ENCODE measurements at places on chromosomes 1 and 21.

DNA sequence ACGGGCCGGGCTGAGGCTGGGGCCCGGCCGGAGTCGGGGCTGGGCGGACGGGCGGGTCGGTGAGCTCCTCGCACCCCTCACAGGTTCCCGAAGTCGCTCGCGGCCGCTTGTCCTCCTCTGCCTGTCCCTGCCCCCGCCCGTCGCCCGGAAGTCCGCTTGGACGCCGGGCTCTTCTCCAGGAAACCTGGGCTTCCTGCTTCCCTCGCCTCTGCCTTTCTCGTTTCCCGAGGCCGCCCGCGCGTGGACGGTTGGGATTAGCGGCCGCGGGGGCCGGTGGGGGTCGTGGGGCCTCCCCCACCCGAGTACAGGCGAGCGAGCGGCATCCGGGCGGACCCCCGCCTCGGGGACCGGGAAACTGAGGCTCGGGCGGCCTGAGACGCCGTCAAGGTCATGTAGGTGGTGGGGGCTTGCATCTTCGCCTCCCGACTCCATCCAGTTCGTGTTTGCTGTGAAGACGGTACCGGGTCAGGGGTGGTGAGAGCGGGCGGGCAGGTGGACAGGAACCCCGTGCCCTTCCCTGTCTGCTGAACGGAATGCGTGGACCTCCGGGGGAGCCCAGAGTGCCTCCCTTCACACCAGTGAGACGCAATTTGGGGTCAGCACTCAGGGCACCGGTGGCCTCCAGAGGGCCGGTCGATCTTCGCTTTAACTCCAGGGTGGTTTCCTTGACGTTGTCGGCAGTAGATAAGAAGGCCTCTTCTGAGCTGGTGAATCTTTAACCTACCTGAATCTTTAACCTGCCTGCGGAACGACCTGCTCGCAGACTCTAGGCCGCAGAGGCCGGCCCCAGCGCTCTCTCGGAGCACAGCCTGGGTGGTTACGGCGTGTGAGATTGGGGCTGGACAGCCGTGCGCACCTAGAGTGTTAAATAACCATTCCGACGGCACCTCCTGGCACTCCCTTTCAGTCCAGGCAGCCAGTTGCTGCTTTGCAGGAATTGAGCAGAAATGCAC, 686 bp downstream of the ARF1 start:
- no peak for DNase-seq

GRCh38 chr1:197144570-197145325, 1.7 kb downstream of the ASPM start:
- DNase-seq: no peak

DNA sequence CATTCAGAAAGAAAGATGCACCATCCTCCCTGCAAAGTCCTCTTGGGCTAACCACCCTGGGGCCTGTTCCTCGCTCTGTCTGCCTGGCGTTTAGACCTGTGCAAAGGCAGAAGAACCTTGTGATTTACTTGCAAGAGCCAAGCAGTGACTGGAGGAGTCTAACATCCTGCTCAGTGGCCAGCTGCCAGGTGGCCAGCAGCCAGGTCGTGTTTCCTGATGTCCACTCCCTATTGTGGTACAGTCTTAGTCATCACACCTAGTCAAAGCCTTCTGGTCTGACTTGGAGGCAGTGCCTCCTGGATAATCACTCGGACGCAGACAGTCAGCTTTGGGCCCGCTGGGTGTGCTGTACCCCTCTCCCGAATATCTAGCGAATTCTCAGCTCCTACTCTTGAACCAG, 118.1 kb downstream of the PGBD5 start:
- DNase-seq: peak; percentile 34

GRCh38 chr1:66197785-66198184, 336.2 kb upstream of the SGIP1 start:
- DNase-seq: no peak

GRCh38 chr1:202656951-202657646, 53.2 kb downstream of the SYT2 start:
- DNase-seq: no peak

DNA sequence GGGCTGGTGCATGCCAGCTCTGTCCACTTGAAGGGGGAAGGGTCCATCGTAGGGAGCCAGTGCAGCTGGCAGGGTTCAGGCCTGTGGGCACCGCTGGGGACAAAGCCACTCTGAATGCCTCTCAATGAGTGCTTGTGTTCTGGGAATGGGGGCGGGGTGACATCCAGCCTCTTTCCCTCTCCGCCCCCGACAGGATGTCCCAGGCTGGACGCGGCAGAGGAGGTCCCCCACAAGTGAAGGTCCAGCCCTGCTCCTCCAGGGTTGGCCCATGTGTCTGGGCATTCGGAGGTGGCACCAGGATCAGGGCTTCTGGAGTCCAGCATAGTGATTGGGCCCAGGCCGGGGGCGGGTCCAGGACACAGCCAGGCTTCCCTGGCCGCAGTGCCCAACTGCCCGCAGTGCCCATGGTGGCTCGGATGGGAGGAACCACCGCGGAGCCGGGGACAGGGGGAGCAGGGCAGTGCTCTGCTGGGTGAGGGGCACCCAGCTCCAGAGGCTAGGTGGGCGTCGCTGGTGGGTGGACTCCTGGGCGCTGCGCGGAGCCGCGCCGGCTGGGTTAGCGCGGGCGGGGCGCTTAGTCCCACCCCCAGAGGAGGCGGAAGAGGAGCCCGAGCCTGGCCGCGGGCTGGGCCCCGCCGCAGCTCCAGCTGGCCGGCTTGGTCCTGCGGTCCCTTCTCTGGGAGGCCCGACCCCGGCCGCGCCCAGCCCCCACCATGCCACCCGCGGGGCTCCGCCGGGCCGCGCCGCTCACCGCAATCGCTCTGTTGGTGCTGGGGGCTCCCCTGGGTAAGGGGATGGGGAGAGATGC, at the start of gene SHISA4:
SHISA4 (plus strand) TSS at position 617 of the 808 bp plus-strand sequence; CDS start at position 714, 97 bp downstream.
- no peak for DNase-seq

DNA sequence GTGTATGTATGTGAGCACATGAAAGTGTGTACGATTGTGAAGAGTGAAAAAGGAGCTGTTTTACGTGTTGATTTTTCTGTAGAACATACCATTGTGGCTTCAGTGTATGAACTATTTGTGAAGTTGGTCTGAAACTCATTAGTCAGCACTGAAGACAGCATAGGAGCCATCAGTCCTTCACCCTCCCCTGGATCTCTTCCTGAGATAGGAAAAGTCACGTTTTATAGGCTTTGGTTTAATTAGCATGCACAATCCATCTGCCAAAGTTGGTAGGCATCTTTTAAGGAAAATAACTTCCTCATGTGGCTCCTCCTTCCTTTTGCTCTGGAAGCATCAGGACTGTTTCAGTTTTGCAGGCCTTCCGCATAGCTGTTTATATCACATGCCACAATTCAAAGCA, 1.4 kb upstream of the RABIF start:
- DNase-seq: no peak

DNA sequence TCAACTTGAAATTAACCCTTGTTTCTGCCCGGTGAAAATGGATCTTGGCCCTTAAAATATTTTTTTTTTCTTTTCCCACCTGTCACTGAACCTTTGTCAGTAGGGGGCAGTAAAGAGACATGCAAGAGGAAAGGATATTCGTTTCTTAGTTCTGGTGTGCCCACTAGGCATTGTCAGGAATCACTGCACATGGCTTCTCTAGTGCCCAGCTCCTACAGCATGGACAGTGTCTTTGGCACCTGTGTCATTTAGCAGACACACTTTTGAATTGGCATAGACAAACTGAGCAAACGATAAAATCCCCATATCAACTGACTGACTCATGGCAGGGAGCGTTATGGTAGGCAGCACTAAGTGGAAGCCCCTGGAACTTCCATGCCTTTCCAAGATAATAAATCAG, 1048.1 kb downstream of the BRINP3 start:
- peak; percentile 24 for DNase-seq

- DNase-seq: no peak
Observed at GRCh38 chr1:15344800-15345704, 64.6 kb upstream of the EFHD2 start.

- no peak for DNase-seq
Observed at GRCh38 chr1:19684677-19685076, 20.0 kb downstream of the HTR6 start.

Data from fibroblast of the conjunctiva (primary cell).